ENCODE measurements at places on chromosomes 7 and 10.

DNA sequence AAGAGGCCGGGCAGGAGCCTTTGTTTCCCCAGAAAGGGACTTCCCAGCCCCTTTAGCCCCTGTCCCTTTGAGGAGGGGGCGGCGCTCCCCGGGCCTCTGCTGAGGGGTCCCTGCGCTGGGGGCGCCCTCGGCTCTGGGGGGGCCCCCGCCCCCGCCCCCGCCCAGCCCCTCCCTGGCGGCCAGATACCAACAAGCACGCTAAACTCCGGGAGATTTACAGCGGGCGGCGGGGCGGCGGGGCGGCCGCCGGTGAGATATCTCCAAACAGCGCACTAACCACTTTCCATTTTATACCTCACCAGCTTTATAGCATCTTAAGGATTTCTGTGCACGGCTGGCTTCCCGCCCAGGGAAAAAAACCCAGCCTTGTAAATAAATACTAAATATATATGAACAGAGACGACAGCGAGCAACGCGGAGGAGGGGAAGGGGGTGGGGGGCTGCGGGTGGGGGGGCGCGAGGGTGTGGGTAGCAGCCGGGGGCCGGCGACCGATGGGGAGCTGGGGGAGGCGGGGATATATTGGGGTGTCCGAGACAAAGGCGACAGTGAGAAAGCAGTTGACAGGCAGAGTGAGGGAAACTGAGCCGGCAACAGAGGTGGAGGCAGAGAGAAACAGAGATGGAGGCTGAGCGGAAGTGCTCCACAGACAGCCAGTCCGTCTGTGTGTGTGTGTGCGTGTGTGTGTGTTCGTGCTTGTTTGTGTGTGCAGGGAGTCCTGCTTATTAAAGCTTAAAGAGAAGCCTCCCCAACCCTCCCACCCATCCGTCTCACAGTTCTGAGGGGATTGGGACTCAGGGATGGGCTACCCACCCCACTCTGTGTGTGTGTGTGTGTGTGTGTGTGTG, 85.8 kb downstream of the HIF1AN start:
- DNase-seq, result no peak

GRCh38 chr7:23981314-23981713, 271.3 kb downstream of the STK31 start:
- DNase-seq, result no peak

GRCh38 chr7:108650467-108650866, 80.8 kb downstream of the DNAJB9 start:
- no peak for DNase-seq

DNA sequence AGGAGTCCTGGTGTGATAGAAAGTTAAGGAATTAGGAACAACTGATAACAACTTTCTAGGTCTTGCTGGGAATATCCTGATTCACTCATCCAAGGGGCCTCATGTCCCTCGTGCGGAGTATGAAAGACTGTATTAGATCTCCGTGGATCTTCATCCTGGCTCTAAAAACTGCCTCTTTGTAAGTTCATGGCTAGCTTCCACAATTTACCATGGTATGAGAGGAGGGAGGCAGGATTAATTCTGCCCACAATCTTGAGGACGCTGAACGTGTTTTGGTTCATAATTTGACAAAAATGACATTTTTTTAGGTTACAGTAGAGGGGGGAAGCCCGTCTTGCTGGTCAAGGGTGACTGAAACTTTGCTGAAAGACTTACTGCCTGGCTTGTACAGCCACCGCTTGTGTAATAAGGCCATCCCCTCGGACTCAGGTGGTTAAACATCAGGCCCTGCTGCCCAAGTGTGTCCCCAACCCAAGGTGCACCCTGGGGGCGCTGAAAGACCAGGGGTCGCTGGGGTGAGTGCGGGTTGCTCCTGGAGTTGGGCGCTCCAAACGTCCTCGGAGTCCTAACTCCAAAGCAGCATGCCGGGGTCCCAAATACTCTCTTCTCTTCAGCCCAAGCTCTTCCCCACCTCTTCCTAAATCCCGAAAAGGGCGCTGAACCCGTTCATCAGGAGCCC, 733 bp downstream of the HIBADH start:
- no peak for DNase-seq

DNA sequence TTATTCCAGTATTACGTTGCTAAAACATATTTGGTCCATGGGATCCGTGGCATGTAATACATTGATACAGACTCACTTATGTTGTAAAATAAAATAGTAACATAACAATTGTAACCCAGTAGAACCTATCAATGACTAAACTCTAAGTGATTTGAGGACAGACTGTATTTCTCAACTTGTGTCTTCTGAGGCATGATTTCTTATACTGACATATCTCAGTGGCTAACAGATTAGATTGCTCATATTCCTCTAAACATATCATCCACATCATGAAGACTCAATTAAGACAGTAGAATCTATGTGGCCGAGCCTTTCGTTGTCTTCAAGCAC, 72.3 kb downstream of the CREB5 start:
- DNase-seq, result no peak

DNA sequence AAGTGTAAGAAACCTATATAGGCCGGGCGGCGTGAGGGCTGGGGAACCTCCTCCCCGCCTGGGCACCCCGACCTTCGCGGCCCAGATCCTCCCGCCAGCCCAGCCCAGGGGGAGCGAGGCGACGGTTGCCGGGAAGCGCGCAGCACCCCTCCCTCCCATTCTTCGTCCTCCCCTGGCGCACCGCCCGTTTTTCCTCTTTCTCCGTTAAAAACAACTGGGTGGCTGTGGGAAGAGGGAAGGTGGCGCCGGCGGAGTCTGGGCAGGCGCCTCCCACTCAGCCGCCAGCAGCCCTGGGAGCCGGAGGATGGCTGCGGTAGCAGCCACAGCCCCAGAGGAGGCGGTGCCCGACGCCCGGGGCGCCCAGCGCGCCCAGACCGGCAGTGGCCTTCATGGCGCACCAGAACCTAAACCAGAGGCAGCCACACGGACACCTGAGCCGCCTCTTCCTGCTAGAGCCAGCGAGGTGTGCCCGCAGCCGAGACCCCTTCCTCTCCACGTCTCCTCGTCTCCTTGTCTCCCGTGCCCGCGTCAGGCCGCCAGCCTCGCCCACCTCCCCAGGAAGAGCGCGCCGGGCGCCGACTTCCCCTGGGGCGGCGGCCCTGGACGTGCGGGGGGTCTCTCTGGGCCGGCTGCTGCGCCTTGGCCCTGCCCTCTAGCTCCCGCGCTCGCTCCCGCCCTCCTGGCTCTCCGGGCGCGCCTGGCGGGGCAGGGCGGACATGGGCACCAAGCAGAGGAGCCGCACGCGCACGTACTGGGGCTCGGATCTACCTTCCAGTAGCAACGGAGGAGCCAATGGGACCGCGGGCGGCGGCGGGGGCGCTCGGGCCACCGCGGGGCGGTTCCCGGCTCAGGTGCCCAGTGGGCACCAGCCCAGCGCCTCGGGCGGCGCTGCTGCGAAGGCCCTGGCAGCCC, 32.8 kb upstream of the SFTPD start:
- no peak for DNase-seq

DNA sequence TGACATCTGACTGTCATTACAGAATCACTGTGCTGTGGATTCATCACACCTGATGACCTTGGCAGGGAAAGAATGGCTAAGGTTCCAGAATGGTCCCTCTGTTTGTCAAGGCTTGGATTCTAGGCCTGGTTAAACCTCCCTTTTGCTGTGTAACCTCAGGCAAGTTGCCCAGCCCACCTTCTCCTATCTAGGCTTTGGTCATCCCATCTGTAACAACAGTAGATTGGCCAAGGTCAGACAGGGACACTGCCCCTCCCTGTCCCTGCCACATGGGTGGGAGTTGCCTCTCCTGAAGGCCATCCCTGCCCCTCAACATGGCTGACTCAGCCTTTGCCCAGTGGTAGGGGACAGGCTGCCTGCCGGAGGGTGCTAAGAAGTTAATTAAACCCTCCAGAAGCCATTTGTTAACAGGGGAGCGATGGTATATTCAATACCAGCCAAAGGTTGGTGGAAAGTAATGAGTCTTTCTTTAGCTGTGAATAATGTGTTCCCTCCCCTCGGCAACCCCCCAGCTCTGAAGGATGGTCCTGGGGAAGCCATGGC, 149.8 kb upstream of the PCBD1 start:
- DNase-seq, result no peak

DNA sequence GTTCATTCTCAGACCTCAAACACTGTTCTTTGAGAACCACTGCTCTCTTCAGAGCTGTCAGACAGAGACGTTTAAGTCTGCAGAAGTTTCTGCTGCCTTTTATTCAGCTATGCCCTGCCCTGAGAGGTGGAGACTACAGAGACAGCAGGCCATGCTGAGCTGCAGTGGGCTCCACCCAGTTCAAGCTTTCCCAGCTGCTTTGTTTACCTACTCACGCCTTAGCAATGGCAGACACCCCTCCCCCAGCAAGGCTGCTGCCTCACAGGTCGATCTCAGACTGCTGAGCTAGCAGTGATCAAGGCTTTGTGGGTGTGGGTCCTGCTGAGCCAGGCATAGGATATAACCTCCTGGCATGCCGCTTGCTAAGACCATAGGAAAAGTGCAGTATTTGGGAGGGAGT, 80.5 kb upstream of the CYP2C9 start:
- DNase-seq, result no peak

DNA sequence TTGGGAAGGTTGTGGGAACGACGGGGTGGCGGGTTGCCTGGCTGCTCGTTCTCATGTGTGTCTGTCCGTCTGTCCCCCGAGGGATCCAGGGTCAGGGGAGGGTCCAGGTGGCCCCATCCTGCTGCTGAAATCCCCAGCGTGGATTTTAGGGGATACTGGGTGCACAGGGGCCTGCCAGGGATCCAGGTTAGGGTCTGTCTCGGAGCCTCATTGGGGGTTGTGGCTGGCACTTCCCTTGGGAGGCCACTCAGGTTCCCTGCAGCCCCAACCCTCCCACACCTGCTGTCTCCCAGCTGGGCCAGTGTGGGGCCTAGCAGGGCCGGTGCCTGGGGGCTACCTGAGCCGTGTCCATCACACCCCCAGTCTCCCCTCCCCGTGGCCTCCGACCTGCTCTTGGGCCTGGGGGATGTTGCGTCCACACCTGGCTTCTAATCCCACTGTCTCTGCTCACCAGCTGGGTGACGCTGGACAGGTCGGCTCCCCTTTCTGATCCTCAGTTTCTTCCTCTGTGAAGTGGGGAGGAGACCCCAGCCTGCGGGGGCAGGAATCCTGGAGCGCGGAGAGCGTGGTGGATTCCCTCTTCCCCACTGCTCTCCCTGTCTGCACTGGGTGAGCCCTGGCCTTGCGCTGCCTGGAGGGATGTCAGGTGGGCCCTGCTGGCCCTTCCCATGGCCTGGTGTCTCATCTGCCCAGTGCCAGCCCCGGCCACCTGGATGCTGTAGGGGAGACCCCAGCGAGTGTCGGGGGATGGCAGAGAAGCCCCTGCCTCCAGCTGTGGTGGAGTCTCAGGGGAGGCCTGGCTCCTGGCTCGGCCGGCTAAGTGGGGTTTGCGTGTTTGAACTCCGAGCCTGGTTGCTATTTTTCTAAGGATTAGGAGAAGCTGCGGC, 81.6 kb downstream of the UNCX start:
- DNase-seq, result no peak

DNA sequence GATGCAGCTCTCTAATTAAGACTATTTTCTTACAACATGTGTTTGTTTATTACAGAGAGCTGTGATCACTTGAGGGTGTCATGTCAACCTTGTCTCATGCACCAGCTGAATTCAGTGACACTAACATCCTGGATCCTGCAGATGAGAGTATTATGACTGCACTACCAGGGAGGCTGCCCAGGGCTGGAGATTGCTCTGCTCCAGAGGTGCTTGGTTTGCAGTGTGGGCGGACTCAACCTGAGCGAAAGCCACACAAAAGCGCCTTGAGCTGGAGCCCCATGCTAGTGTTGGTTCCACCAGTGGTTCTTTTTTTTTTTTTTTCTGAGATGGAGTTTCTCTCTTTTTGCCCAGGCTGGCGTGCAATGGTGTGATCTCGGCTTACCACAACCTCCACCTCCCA, 33.8 kb upstream of the ATXN7L1 start:
- DNase-seq, result no peak

DNA sequence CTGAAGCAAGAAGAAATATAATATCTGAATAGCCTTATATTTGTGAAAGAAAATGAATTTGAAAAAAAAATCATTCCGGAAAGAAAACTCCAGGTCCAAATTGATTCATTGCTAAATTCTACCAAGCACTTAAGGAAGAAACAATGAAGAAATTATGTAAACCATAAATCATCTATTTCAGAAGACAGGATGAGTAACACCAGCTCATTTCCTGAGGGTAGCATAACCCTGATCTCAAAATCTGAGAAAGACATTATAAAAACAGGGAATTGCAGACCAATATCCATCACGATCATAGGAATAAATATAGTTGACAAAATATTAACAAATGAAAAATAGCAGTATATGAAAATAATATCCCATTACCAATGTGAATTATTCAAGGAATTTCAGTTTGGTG, 70.1 kb upstream of the RAB18 start:
- no peak for DNase-seq

GRCh38 chr7:80900583-80901576, 18.0 kb downstream of the SEMA3C start:
- no peak for DNase-seq

DNA sequence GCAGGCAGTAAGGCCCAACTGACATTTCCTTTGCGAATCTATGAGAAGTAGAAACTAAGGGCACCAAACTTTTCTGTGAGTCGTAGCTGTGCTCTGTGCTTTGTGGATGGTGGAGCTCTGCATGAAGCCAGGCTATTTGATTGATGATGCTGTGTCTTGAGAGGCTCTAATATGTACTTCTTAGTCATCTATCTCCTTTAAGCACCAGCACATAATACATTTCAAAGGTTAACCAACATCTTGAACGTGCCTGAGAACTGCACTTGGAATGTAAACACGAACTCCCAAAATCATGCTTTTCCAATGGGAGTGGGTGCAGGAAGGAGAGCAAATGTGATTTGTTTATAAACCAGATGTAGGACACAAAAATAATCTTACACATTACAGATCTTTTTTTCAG, 411.6 kb downstream of the PARD3 start:
- DNase-seq, result no peak

GRCh38 chr7:114534953-114535352, 120.3 kb downstream of the FOXP2 start:
- no peak for DNase-seq

GRCh38 chr10:44520651-44521050, 135.8 kb upstream of the CXCL12 start:
- no peak for DNase-seq

DNA sequence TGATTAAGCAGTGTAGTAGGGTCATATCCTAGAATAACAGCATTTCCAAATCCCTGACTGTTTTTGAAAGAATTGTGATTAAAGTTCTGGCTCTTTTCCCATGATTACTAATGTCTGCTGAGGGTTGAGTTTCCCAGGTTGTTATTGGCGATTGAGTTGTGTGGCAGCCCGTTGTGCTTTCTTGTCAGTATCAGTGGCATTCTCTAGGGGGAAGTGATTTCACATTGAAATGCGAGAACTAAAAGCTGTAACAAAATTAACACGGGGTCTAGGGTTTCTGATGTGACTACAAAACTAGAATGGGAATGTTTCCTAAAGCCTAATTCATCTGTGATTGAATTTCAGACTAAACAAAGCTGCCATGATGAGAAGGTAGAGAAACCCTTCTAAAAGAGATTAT, 349.4 kb downstream of the EXOC4 start:
- DNase-seq, result no peak

GRCh38 chr7:71752171-71752935, 620.4 kb downstream of the GALNT17 start:
- DNase-seq, result no peak

Data from cortex of kidney (tissue), 1 donor.